Tibial nerve (tissue), 4 donors: ENCODE measurements at places on chromosomes 12 and 14. TPM values are rescaled to one million over a fixed set of nuclear protein-coding genes. Genes with fewer than 3 reads are reported as not detected.

DNA sequence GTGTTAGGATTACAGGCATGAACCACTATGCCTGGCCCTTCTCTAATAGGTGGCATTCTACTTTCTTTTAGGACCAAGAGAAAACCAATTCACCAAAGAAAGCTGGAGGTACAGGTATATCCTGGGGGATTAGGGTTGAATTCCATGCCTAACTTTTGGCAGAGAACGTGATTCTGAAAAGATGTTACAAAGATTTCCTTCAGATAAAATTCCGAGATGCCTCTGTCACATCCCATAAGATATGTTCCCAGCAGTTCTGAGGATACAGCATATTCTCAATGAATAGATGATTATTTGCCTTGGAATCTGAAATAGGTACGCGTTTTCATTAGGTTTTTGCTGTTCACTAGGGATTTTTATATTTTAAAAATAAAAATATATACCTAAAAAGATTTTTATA lies 111.9 kb upstream of the KRAS start:
- no peak for DNase-seq

DNA sequence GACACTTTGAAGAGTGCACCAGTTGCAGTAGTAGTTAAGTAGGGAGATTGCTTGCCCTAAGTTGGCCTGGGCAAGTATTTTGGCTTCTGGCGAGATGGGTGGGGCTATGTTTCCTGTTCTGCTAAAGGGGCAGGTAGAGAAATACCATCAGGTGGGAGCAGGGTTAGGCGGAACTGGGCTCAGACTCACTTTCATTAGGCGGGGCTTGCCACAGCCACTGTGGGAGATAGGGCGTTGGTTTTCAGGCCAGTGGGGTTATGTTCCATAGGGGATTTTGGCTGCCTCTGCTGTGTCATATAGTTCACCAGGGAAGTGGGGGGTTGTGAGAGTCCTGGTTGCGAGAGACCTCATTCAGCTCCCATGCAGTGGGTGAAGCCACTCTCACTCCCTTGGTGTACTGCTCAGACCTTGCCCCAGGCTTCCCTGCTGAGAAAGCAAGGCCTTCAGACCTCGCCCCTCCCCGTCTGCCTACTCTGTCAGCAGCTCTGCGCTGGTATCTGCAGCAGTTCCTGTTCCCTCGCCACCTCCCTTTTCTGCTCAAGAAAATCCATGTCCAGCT lies 43.3 kb downstream of the AEBP2 start:
- DNase-seq: no peak

Gene PMEL
- 0.87 TPM for total RNA-seq

GRCh38 chr14:23559010-23559925 lies 3.2 kb downstream of the THTPA start:
- no peak for DNase-seq

GRCh38 chr12:5902736-5903135 lies 42.3 kb downstream of the ANO2 start:
- DNase-seq: no peak

Gene RDH11
- 37.6 TPM for total RNA-seq

DNA sequence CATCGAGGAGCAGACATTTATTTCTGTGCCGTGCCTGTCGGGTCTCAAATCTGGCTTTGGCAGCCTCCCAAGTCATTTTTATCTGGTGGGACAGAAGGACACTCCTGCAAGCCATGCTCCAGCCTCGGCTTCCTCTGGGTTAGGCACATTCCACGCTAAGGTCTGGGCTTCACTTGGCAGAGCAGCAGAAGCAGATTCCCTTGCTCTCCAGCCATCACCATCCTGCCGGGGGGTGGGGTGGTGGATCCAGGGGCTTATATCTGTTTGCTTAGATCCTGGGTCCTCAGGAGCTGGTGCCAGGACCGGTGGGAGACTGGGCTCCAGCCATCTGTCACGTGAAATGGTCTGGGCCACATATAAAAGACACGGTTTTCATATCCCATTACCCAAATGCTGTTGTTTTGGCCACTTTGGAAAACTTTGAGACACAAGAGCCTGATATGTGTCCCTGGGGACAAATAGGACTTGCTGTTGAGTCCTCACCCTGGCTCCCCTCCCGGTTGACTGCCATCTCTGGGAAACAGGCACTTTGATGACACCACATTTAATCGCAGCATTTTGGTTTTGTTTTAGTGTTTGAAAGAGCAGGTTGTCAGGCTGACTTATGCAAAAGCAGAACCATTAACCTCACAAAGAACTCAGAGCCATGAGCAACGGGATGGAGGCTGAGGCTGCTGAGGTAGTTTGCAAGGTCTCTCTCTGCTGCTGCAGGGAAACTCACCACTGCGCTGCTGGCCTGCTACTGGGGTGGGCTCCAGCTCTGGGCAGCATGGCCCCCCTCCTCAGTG lies 69.6 kb upstream of the PRMT8 start:
- DNase-seq: no peak

Gene SEL1L
- total RNA-seq: 42.2 TPM

GRCh38 chr12:6465467-6466183 lies 4.9 kb downstream of the VAMP1 start:
- DNase-seq: no peak

GRCh38 chr14:24399447-24399822 lies 632 bp downstream of the NYNRIN start:
- no peak for DNase-seq

Gene FMNL3
- total RNA-seq: 57.0 TPM

Gene RFX4
- total RNA-seq: not detected

Gene DNAH10
- not detected for total RNA-seq

Gene LMNTD1
- not detected for total RNA-seq

DNA sequence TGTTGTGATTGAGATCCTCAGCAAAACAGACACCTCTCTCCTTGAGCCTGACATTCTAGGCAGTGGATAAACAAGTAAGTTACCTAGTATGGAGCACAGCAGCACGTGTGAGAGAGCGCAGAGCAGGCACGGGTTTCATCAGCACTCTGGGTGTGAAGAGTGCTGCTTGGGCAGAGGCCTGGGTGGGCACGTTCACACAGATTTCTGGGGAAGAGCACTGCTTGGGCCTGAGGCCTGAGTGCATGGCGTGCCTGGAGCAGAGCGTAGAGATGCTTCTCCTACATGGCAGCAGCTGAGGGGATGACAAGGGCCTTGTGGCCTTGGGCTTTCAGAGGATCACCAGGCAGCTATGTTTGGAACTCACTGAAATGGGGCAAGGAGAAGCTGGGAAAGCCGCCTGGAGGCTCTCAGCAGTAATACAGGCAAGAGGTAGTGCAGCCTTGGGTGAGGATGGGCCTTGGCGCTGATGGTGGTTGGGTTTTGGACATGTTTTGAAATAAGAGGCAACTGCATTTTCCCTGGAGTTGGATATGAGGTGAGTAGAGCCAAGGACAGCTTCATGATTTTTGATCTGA lies 17.6 kb downstream of the CKB start:
- no peak for DNase-seq

GRCh38 chr12:6031001-6031400 lies 85.9 kb upstream of the ANO2 start:
- no peak for DNase-seq

Gene ARPC3
- total RNA-seq: 297 TPM

Gene SSTR1
- total RNA-seq: 2.1 TPM
